ENCODE measurements at places on chromosomes 12 and 14. TPM values are rescaled to one million over a fixed set of nuclear protein-coding genes. Genes with fewer than 3 reads are reported as not detected.

The KLRG1 gene
- 308 TPM for polyA plus RNA-seq

The ZDHHC22 gene
- polyA plus RNA-seq, result not detected

The B4GALNT3 gene
- 13.1 TPM for polyA plus RNA-seq

The FICD gene
- 2.3 TPM for polyA plus RNA-seq

The TUBA1C gene
- 27.8 TPM for polyA plus RNA-seq

The SPIC gene
- polyA plus RNA-seq, result not detected

The TSPAN11 gene
- polyA plus RNA-seq, result not detected

The RALGAPA1 gene
- polyA plus RNA-seq, result 31.2 TPM

The SLC7A7 gene
- polyA plus RNA-seq, result 5.8 TPM

The PITPNM2 gene
- 8.6 TPM for polyA plus RNA-seq

The TAS2R7 gene
- polyA plus RNA-seq, result not detected

The SLC35F4 gene
- polyA plus RNA-seq, result not detected

The ZCCHC8 gene
- 2.4 TPM for polyA plus RNA-seq

The BCL2L14 gene
- not detected for polyA plus RNA-seq

The TIMM9 gene
- polyA plus RNA-seq, result 21.0 TPM

The TOGARAM1 gene
- polyA plus RNA-seq, result 9.4 TPM

The RTL1 gene
- not detected for polyA plus RNA-seq

The P2RX2 gene
- not detected for polyA plus RNA-seq
